ENCODE measurements at places on chromosomes 16 and 17.

- DNase-seq: no peak
These were observed 44.9 kb downstream of the MARF1 start for GRCh38 chr16:15597822-15598647.

DNA sequence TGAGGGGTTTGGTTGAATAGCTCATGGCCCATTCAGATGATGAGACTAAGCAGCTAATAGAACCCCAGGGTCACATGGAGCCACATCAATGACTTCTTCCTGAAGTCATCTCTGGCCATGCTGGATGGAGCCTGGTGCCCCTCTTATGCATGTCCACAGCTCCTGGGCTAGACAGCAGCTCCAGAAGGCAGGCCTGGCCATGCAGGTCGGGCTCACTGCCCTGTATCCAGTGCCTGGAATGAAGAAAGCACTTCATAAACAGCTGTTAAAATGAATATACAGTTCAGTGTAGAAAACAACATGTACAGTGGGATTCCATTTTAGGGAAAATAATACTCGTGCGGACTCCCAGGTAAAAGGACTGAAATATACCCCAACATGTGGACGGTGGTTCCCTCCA lies 73.9 kb downstream of the GNAO1 start:
- DNase-seq: no peak

GRCh38 chr16:85507342-85507741 lies 105.8 kb upstream of the GSE1 start:
- DNase-seq: no peak

DNA sequence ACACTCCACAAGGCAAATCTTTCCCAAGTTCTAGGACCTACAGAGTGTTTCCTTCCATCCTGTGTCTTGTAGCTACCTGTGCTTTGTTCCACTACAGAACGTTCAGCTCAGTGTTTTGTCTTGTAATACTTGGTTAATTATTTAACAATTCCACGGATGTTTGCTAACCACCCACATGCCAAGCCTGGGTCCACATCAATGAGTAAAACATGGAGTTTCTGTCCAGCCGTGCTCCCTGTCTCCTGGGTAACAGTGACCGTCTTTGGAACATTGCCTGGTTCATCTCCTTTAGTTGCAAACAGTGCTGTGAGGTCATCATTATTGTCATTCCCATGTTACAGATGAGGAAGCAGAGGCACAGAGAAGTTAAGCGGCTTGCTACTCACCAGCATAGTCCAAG lies 41.3 kb downstream of the IRF8 start:
- DNase-seq: no peak

DNA sequence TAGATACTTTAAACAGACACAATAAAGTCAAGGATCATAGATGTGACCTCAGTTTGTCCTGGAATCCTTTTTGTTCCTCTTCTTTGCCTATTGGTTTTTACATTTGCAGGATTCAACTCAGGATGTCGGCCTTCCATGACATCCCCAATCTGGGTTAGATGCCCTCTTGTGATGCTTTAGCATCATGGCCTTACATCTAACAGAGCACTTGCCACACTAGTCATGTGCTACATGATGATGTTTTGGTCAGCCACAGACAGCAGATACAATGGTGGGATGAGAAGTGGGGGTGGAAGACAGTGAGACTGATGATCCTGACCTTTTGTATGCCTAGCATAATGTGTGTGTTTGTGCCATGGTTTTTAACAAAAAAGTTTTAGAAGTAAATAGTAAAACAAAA lies 1.8 kb upstream of the SYNRG start:
- peak; percentile 9 for DNase-seq

DNA sequence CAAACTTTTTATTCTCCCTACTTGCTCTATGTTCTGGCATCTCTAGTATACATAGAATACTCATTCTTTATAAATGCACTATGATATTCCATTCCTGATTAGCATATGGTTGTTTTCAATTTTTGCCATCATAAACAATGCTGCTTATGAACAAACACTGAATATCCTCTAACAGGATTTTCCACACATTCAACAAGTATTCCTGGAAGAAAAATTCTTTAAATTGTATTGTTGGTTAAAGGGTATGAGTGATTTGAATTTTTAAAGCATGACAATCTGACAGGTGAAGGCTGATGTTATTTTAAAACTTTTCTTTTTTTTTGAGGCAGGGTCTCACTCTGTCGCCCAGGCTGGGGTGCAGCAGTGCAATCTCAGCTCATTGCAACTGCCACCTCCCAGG lies 11.5 kb downstream of the APPBP2 start:
- no peak for DNase-seq

DNA sequence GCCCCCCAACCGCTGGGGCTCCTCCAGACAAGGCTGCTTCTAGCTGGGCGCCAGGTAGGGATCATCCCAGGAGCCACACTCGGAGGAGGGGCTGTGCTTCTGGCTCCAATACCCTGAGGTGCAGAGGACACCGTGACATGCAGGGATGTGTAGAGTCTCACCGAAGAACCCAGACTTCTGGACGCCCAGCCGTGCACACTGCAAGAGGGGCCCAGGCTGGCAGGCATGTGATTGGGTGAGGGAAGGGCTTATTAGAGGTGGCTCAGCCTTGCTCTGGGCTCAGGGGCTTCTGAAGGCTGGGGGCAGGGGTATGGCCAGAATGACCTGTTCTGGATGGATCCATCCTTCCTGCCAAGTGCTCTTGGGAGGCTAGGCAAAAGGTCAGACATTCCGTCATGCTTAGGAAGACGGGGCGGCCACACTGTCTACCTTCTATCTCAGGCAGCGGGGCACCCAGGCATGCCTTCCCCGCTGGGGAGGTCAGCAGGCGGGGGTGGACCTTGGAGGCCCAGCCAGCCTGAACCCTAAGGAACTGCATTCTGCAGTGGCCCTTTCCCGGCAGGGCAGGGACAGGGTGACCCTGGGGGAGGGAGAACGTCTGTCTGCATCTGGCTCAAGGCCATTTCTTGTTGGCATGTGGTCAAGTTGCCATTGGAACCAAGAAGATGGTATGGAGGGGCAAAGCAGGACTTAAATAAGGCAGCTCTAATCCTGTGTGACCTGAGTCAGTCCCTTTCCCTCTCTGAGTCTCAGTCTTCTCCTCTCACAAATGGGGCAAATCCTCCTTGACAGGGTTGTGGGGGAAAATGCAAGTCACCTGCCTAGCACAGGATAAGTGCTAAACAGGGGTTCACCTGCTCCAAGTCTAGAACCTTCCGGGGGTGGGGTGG lies 5.8 kb upstream of the ADGRG1 start:
- no peak for DNase-seq

- DNase-seq: no peak
These were observed 28.4 kb upstream of the MED13 start for GRCh38 chr17:62093188-62094155.

DNA sequence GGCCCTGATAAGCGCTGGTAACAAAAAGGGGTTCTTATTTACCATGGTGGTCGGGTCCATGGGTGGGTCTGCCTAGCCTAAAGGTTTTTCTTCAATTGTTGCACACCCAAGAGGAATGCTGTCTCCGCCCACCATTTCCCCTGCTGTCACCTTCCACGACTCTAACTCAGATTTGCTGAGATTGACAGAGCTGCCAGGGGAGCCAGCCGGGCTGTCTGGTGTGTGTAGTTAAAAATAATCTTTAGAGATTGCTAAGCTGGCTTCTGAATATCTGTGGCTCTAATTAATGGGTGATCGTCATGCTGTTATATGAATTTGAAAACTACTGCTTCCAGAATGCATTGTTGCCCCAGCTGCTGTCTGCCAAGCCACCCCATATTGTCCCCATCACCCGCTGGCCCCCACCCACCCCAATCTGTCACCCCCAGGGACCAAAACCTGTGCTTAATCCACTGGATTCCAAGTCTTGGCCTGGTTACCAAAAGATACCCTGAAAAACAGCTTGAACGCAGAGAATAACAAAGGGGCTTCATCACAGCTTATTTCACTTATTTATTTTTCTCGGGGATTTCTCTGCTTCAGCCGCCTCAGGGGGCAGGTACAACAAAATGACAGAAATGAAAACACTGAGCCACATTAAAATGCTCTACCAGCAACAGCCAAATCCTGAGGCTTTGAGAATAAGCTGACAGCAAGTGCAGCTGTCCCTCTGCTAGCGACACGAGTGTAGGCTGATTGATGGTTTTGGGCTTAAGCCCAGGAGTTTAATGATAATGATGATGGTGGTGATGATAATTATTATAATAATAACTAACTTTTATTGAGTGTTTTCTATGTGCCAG lies 46.1 kb upstream of the NLK start:
- no peak for DNase-seq

DNA sequence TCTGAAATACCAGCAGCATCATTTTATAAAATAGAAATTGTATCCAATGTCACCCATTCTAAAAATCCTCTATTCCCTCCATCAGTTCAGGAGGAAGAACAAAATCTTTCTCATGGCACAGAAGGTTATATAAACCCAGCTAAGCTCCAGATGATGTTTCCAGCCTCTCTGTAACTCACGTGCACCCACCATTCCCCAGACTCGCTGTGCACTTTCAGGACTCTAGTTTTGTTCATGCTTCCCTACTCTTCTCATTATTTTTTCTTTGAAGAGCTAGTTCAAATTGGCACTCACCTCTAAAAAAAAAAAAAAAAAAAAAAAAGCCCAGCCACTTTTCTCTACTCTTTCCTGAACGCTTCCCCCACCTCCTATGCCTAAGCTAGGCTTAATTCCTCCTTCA lies 36.0 kb upstream of the SHISA6 start:
- no peak for DNase-seq

DNA sequence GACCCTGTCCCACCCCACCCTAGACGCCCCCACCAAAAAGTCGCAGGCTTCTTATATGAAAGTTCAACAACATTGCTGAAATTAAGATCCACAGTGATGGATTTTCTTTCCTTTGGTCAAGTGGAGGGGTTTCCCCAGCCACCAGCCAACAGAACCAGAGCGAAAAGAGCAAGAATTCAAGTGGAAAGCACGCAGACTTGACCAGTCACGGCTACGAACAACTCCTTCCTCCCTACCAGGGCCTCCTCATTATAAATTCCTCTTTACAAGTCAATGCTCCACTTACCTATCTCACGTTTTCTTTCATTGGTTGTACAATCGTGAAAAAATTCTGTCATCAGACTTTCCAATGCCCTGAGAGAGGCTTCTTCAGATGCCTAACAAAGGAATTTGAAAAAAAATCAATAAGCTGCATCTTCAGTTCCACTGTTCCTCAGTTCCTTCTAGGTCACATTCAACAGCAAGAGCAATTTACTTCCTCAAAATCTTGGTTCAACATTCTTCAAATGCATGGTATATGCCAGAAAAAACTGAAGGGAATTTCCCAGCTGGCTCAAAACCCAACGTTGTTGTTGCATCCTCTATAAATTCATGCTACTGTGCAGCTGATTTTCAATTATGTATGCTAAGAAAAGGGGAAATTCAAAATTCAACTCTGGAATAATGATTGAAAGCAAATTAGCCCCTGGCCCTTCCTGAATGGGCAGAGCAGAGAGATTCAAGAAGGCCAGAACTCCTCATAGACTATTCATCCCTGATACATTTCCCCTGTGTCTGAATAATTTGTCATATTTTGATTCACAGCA lies 30.9 kb downstream of the XPO6 start:
- peak; percentile 57 for DNase-seq

GRCh38 chr17:64707050-64707591 lies 45.0 kb upstream of the SMURF2 start:
- no peak for DNase-seq

DNA sequence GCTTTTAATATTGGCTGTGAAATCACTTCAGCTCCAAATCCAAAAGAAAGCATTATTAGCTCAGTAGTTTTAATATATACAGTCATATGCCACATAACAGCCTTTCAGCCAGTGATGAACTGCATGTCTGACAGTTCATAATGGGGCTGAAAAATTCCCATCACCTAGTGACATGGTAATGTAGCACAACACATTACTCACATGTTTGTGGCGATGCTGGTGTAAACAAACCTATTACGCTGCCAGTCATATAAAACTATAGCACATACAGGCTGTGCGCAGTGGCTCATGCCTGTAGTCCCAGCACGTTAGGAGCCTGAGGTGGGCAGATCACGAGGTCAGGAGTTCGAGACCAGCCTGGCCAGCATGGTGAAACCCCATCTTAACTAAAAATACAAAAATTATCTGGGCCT lies 92.2 kb downstream of the TUBD1 start:
- DNase-seq: no peak

DNA sequence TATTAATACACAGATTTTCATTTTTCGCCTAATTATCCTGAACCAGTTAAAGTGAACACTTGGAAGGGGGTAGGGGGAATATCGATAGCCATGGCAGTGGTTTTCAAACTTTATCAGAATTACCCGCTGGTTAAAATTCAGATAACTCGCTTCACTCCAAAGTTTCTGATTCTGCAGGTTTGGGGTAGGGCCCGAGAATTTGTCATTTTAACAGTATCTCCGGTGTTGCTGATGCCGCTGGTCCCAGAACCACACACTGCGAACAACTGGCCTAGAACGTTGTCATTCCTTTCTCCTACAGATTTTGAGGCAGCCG lies 313 bp upstream of the NSRP1 start:
- DNase-seq: no peak

DNA sequence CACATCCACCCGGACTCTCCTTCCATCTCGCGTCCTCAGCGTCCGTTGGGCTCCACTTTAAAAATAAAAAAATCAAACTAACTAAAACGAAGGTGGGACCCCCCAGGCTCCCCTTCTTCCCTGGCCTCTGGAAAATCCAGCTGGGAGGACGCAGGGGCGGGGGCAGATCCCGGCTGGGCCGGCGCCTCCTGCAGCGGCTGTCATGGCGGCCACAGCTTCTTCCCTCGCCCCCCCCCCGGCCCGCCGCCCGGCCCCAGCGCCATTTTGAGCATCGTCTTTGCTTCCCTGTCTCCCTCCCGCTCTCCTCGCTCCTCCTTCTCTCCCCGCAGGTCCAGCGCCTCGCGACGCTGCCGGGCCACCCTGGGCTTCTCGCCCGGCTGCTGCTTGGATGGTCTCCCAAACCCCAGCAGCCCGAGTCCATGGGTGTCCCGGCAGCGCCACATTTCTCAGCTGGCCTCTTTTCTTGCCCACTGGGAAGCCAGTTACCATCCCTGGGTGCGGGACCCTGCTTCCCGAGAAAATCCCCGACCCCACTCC lies 3.3 kb downstream of the HOXB2 start:
- DNase-seq: peak; percentile 71

DNA sequence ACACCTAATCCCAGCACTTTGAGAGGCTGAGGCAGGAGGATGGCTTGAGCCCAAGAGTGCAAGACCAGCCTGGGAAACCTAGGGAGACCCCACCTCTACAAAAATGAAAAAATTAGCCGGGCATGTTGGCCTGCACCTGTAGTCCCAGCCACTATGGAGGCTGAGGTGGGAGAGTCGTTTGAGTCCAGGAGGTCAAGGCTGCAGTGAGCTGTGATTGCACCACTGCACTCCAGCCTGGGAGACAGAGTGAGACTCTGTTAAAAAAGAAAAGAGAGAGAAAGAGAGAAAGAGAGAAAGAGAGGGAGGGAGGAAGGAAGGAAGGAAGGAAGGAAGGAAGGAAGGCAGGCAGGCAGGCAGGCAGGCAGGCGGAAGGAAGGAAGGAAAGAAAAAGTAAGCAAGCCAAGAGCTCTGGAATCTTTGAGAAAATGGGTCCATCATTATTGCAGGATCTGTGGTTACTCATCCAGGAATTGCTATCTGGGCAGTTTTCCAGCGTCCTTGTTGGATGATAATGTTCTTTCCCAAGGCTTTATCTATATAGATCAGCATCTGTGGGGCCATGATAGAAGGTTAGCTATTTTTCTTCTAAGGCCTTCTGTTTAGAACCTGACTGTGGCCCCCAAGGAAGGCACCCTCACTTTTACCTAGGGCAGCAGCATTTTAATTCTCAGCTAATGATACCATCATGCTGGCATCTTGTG lies 533.2 kb upstream of the CDH5 start:
- DNase-seq: no peak

GRCh38 chr16:86748652-86749051 lies 170.3 kb downstream of the FOXL1 start:
- no peak for DNase-seq
